NCI-H1048 (cell line): ENCODE measurements at places on chromosomes 3 and 15.

- no peak for DNase-seq
Observed at GRCh38 chr3:14923476-14923875, 23.9 kb upstream of the NR2C2 start.

- no peak for DNase-seq
Observed at GRCh38 chr15:47888385-47889100, 171.2 kb downstream of the SEMA6D start.

GRCh38 chr15:49059491-49059890 lies 13.2 kb upstream of the SECISBP2L start:
- DNase-seq, result no peak

DNA sequence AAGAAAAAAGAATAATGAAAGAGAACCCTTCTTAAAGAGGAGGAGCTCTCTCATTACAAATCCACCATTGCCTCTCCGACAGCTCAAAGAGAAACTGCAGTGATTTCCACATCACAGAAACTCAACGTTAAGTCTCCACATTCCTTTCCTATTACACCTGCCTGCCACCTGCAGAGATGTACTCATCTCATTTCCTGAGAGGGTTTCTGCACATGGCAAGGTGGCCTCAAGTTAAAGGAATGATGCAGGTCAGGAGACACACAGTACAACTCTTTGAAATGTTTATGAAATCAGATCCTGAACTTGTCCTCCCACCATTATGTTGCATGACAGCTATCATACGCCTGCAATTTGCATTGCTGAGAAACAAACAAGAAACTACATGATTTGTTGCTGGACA lies 458.4 kb upstream of the ADAMTS9 start:
- no peak for DNase-seq

DNA sequence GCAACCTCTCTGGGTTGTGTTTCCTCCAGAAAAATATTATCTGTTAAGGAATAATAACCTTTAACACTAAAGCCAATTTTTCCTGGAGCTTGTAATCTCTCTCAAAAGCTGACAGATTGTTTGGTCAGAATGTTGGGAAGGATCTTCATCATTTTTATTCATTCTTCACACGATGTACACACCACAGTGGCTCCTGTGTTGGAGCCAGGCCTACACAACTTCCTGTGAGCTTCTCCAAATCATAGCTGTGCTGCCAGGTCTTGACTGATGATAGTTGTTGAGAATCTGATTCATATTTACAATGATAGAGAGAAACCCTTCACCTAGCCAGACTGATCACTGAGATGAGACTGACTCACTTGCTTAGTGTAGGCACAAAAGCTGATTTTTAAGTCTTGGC lies 151.0 kb upstream of the ROBO2 start:
- DNase-seq, result no peak

GRCh38 chr3:988785-989184 lies 104.0 kb upstream of the CNTN6 start:
- DNase-seq, result no peak

DNA sequence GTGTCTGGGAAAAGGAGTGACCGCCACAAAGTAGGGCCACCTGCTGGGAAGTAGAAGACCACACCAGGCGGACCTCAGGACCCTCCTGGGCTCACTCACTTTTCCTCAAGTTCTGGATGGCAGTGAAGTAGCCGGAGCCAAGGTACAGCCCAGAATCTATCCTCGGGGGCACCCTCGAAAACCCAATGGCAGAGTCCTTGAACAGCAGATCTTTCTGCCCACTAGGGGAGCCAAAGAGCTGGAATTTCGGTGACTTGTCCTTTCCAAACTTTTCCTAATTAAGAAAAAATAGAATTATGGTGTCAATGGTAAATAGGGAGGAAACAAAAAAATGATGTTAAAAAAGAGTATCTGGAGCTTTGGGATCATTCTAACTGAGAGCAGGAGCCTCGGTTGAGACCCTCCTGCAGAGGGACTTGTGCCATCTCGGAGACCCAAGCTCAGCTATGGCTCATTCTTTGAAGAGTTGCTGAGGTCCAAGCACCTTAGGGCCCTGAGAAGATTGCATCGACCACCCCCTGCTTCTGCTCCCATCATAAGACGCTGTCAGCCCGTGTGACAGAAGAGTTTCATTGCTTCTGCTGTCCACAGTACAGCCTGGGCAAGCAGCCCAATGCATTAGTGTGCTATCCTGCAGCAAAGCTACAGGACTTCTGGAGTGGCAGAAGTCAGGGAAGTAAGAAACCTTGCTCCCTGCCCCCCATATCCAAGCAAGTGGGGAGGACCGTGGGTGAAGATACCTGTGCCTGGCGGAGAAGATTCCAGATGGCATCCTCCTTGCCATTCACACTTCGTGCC lies 14.8 kb downstream of the LTF start:
- DNase-seq, result no peak

- no peak for DNase-seq
Observed at GRCh38 chr3:99503350-99503749, 135.0 kb upstream of the COL8A1 start.

GRCh38 chr3:72548461-72548860 lies 299.8 kb downstream of the SHQ1 start:
- no peak for DNase-seq

- DNase-seq, result no peak
Observed at GRCh38 chr15:52440414-52440813, 88.3 kb downstream of the MYO5A start.

- no peak for DNase-seq
Observed at GRCh38 chr15:96406291-96406690, 75.8 kb downstream of the NR2F2 start.

GRCh38 chr3:129195731-129196256 lies 12.1 kb upstream of the CNBP start:
- DNase-seq, result no peak

DNA sequence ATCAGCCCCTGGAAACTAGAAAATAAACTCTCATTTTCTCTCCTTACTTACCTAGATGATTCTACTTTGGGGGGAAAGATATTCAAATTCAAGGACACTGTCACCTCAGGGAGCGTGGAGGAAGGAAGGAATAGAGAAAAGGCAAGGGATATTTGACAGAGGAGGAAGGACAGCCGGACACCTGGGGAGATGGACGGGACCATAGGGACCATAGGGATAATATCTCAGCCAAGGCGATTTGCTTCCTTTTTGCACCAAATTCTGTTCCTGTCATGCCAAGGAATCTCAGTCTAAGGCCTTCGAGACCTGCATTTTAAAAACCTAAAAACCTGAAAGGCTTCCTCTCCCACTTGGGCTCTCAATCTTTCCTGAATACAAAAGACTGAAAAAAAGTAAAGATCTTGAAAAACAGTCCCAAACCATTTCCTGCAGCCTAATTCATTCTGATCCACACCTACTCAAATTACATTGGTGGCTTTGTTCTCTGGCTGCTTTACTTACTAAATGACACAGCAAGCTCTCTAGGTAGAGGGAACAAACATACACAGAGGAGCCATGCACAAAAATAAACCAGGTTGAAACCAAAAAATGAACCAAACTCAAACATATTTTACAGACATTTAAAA lies 73.9 kb upstream of the SLC24A5 start:
- no peak for DNase-seq

- DNase-seq, result no peak
Observed at GRCh38 chr3:12345141-12345561, 56.3 kb downstream of the PPARG start.

DNA sequence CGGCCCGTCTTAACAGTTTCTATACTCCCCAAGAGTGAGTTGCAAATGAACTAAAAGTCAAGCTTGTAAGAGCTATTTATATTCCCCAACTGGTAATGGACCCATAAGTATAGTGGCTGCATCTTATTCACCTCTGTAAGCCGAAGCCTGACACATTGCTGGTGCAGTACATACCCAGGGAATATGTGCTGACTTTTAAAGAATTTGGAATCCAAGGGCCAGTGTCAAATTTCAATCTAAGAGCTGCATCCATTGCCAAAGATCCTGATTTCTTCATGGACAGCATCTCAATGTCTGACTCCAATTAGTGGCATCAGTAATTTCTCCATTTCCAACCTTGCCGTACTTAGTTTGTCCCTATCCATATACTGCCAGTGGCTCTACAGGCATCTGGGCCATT lies 42.0 kb downstream of the FRMD4B start:
- DNase-seq, result no peak

- DNase-seq, result no peak
Observed at GRCh38 chr3:49629451-49629850, 44.7 kb upstream of the APEH start.

GRCh38 chr3:53153980-53154379 lies 7.0 kb upstream of the PRKCD start:
- DNase-seq, result no peak

DNA sequence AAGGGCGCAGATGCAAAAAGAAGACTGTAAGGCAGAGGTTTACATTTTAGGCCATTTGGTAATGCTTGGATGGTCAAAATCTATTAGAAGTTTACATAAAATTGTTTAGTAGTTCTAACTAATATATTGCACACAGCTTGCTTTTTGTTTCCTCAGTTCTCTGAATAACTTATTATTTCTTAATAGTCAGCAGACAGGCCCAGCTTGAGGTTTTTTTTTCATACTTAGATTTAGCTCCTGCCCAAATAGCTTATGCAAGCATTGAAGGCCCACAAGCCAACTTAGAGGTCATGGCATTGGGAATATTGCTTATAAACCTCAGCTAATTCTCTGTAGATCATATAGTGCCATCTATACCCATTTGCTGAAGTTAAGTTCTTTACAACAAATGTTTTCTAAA lies 172.5 kb downstream of the RAP2B start:
- DNase-seq, result no peak

- DNase-seq, result peak; percentile 13
Observed at GRCh38 chr3:153414982-153415381, 253.0 kb downstream of the RAP2B start.

- DNase-seq, result no peak
Observed at GRCh38 chr3:27606537-27606936, 115.6 kb downstream of the EOMES start.

- DNase-seq, result no peak
Observed at GRCh38 chr15:89679212-89679611, at the start of gene PLIN1. Gene PLIN1 (minus strand): TSS chr15:89679367. CDS start chr15:89677489, 1,878 bp downstream.

- no peak for DNase-seq
Observed at GRCh38 chr3:141255846-141256261, 24.2 kb downstream of the PXYLP1 start.

GRCh38 chr3:2823437-2824211 lies 286.6 kb downstream of the IL5RA start:
- no peak for DNase-seq

GRCh38 chr3:23671851-23672589 lies 133.7 kb upstream of the UBE2E1 start:
- DNase-seq, result no peak

GRCh38 chr3:58840949-58841348 lies 174.4 kb upstream of the FAM3D start:
- DNase-seq, result no peak

DNA sequence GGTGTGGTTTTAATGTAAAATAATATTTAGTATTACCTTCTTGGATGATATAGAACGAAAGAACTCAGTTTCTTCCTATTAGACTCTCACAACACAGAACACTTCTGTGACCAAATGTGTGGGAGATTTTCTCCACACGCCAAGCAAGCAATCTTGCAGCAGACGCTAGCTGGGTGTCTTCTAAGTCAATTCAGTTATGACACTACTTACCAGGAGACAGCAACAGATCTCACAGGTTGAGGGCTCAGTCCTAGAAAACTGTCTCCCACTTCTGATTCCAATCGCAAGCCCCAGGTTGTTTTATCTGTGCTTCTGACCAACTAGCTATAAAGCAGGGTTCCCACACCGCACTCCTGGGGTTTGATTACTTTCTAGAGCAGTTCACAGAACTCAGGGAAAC lies 41.2 kb downstream of the HERC1 start:
- no peak for DNase-seq

DNA sequence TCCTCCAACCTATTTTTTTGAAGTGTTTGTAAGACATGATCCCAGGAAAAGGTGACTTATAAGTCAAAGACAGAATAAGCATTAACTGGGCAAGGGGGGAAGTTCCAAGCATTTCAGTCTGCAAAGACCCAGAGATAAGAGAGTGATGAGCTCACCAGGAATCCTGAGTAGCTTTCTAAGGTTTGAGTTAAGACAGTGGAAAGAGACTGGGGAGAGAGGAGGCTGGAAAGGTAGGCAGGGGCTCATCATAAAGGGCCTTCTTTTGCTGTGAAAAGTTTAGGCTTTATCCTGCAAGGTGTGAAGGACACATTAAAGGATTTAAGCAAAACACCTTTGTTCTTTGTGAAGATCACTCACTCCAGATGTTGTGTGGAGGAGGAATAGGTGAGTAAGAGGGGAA lies 438.8 kb downstream of the CHL1 start:
- no peak for DNase-seq

- no peak for DNase-seq
Observed at GRCh38 chr15:63226155-63226883, 36.9 kb downstream of the RAB8B start.

GRCh38 chr15:64152507-64153387 lies 1.2 kb downstream of the SNX22 start:
- peak; percentile 6 for DNase-seq

- DNase-seq, result no peak
Observed at GRCh38 chr15:51114437-51115119, 19.9 kb upstream of the TNFAIP8L3 start.

DNA sequence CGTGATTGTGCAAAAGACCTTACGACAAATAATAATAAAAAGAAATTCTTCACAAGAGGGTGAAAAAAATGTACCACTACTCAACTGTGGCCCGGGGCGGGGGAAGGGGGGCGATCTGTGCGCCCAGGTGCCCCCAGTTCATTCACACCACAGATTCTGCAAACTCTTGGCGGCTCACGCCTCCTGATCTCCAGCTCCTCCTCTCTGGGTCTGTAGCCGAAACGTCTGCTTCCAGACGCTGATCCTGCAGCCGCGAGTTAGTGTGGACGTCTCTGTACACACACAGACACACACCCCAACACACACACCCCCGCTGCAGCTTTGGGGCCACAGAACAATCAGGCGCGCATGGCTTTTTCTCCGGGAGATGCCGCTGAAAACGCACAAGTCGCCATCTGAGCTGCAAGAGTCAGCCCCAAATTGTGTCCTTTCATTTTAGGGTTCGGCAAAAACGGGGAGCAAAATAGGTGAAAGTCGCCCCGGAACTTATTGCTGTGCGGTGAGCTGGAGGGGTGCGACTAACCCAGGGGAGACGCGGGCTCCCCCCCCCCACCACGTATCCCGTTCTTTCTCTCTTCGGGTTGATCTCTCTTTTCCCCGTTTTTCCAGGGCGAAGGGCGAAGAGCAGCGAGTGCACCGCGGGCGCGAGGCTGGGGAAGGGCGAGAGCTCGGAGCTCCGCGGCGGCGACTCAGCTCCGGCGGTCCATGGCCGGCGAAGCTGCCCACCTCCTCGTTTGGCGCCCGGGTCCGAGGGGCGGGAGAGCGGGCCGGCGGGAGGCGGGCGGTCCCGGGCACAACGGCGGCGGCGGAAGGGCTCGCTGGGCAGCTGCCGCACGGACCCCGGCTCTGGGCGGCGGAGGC lies 505 bp upstream of the WNT5A start:
- DNase-seq, result no peak

DNA sequence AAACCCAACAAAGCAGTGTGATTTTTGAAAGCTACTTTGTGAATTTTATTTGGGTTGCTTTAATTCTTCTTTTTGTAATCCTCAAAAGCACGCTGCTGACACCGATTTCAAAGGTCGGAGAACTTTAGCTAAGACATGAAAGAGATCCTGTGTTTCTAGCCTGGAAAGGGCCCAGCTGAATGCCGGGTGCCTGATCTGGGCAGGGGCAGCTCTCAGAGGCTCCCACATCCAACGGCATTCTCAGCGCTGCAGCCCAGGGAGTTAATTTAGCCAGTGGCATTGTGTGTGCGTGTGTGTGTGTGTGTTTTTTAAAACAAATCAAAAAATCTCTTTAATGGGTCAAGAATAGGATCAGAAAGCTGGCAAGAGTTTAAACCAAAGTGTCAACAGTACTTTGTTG lies 6.6 kb downstream of the RBP1 start:
- DNase-seq, result no peak
